Uterus (tissue), 4 donors: ENCODE measurements at places on chromosomes 12 and 14.

DNA sequence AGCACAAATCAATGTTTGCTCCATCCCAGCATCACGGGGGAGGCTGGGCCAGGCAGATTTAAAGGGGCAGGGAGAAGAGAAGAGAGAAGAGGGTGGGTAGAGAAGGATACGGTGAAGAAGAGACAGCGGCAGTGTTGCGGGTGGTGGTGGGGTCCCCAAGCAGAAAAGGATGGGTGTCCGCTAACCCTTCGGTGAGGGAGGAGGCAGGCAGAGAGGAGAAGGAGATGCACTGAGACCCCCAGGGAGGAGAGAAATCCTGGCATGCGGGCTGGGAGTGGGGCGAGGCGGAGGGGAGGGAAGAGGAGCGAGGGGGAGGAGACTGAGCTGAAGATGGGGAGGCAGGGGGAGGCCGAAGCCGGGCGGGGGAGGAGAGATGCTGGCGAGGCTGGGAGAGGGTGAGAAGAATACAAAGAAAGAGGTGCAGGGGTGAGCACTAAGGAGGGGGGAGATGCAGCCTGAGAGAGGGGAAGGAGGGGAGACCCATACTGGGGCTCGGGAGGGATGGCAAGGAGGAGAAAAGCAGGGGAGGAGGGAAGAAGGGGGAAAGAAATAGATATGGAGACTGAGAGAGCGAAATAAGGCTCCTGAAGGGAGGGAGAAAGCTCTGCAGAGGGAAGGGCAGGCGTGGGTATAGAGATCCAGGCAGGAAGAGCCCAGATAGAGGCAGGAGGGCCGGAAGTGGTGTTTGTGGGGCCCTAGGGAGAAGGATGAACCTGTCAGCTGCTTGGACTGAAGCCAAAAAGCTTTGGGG is at the start of gene JPH4:
Gene JPH4, minus strand, starts transcription at position 231 of the 751 bp plus-strand sequence. CDS start 1,337 bp downstream, outside the sequence.
- peak; percentile 69 for DNase-seq

DNA sequence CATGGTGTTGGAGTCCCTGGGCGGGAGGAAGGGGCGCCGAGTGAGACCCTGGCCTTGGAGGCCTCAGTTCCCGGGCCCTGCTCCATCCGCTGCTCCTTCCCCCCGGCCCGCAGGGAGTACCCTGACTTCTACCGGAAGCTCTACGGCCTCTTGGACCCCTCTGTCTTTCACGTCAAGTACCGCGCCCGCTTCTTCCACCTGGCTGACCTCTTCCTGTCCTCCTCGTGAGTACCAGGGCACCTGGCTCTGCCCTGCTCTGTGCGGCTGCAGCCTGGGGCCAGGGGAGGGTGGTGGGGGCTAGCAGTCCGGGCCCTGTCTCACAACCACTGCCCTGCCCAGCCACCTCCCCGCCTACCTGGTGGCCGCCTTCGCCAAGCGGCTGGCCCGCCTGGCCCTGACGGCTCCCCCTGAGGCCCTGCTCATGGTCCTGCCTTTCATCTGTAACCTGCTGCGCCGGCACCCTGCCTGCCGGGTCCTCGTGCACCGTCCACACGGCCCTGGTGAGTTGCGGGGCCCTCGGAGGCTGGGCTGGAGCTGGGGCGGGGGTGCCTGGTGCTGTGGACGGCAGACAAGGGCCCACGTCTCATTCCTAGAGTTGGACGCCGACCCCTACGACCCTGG is 7.0 kb downstream of the NOC4L start:
- no peak for DNase-seq

DNA sequence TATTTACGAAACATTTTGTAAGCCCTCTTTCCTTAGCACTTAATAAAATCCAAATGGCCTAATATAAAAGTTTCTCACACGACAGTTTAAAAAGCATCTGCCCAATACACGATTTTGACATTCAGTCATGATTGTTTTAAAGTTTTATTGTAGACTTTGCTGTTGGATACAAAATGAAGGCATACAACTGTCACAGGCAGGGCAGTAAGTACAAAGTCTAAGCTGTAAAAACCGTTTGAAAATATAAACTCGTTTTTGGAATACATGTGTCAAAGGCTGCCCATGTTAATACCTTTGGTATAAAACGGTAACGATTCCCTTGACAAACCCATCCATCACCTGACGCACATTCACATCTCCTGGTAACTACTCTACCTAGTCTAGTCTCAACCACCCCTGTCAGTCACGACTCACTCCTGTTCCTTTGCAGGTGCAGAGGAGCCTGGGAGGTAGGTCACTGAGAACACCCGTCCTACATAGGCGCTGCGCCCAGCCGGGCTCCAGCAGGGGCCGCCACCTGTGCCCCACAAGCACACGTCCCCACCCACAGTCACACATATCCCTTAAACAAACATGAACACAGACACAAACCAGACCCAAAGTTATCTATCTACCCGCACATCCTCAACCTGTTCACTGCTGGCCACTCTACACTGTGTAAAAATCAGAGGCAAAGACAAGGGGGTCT is 27.1 kb downstream of the KCTD10 start:
- DNase-seq, result no peak

GRCh38 chr12:102118874-102119273 is 1.0 kb downstream of the NUP37 start:
- no peak for DNase-seq

DNA sequence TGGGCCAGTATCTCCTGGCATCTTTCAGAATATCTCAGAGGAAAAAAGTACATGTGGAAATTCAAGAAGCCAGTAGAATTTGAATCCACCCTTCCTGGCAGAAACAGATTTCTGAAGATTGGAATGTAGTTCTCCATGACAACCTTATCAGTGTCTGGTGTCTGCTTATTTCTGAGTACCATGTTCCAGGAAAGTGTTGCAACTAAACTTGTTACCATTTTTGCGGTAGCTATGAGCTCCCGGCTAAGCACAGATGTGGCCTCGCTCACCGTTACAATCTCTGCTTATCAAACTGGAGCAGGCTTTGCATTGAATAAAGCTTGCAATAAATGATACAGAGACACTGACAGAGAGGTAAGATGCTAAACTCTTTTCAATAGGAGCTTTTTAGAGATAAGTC is 13.0 kb upstream of the ITPR2 start:
- no peak for DNase-seq

GRCh38 chr14:96197969-96198368 is 6.7 kb upstream of the BDKRB2 start:
- no peak for DNase-seq

DNA sequence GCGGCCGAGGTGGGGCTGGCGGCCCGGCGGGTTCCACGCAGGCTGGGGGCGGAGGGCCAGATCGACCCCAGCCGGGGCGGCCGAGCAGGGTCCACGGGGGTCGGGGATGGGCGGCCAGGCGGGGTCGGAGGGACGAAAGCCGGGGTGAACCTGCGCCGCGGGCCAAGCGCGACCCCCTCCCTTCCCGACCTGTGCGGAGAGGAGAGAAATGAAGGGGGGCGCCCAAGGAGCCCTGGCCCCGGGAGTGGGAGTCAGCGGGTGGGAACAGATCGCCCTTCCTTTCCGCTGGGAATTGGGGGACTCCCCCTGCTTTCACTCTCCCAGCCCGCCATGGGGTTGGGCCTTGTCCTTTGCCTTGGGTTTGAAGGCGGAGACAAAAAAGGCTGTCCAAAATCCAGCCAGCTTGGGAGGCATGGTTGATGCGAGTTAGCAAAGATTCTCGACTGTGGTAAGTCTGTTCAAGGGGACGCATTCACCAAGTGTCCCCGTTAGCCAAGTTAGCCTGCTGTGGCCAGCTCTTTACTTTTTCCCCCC is 559 bp upstream of the CKAP4 start:
- peak; percentile 71 for DNase-seq

GRCh38 chr12:4974217-4974616 is 64.5 kb downstream of the KCNA1 start:
- DNase-seq, result no peak

GRCh38 chr12:23361971-23362370 is 587.5 kb downstream of the SOX5 start:
- DNase-seq, result no peak

DNA sequence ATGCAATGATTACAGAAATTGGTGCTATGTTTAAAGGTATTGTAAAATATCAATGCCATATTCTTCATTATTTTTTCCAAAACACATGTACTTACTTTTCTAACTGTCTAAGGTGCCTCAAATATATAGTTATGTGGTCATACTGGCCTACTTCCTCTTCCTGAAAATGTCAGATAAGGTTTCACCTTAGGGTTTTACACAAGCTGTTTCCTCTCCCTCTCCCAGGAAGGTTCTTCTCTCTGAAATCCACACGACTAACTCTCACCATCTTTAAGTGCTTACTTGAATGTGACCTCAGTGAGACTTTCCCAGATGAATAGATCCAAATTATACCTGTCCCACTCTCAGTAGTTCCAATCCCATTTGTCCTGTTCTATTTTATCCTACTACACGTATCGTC is 11.6 kb upstream of the CLEC4D start:
- DNase-seq, result no peak

DNA sequence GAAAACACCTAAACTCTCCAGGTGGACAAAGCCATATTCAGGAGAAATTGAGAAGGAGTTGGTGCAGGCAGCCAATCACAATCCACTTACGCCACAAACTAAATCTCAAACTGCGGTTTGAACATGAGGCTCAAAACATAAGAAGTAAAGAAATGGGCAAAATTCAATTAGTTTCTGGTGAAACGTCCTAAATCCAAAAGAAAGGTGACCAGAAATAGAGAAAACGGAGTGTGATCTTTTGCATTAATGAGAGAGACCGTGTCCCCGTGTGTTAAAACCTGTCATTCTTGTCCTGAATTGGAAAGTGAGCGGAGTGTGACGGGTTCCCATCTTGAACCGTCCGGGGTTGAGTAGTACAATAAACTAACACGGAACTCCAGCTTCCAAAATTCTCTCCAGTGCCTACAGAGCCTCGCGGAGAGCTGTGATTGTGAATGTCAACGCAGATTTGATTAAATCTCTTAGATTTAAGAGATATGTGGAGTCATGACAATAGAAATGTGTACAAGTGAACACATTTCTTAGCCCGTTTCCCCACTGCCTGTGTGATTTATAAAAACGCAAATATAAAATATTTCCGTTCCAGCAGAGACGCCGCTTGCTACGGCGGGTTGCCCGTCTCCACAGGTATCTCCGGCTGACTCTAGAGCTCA is 595 bp upstream of the METAP2 start:
- DNase-seq, result peak; percentile 25

- no peak for DNase-seq
Measured at GRCh38 chr14:23148591-23149249, 29.7 kb upstream of the CEBPE start.

DNA sequence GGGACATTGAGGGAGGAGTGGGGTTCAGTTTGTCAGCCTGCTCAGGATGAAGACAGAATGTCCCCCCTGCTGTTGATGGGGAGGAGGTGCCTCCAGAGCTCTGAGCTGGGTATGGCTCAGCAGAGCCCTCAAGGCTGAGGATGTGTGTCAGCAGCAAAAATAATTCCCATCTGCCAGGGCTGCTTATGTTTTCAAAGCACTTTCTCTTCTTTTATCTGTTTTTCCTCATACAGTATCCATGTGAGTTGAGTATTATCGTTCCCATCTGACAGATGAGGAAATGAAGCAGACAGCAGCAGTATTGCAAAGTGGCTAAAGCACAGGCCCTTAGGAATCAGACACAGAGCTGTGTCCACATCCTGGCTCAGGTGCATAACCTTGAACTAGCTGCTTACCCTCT is 94.1 kb downstream of the SLC8A3 start:
- no peak for DNase-seq

DNA sequence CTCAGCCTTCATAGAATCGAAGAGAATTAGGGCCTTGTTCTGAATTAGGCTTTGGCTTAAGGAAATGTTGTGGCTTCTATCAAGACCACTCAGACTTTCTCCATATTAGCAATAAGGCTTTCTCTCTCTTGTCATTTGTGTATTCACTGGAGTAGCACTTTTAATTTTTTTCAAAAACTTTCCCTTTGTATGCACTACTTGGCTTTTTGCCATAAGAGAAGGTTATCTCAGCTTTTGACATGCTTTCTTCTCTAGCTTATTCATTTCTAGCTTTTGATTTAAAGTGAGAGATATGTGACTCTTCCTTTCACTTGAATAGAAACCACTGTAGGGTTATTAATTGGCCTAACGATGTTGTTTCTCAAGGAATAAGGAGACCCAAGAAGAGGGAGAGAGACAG is 244.2 kb downstream of the GPHN start:
- DNase-seq, result no peak

DNA sequence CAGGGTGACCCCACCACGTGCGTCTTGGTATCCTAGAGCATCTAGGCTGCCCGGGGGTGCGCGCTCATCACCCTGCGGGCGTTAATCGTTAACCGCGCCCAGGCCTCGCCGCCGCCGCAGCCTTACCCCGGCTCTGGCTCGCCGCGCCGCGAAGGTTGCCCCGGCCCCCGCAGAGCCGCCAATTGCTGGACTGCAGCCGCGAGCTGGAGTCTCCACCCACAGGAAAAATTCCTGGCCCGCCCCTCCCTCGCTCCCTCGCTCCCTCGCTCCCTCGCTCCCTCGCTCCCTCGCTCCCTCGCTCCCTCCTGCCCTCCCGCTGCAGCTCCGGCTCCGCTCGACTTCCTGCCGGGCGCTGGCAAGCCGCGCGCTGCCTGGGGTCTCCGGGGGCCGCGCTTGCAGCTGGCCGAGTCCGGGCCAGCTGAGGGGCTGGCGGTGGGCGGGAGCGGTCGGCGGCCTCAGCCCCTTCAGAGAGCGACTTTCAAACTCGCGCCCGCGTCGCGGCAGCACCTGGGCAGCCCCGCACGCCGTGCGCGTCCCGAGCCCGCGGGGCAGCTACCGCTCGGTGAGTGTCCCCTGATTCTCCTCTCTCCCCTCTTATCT is at the start of gene PLEKHG3:
Gene PLEKHG3, plus strand, starts transcription at position 282 of the 600 bp plus-strand sequence. CDS start 23,208 bp downstream, outside the sequence.
- DNase-seq, result peak; percentile 86

DNA sequence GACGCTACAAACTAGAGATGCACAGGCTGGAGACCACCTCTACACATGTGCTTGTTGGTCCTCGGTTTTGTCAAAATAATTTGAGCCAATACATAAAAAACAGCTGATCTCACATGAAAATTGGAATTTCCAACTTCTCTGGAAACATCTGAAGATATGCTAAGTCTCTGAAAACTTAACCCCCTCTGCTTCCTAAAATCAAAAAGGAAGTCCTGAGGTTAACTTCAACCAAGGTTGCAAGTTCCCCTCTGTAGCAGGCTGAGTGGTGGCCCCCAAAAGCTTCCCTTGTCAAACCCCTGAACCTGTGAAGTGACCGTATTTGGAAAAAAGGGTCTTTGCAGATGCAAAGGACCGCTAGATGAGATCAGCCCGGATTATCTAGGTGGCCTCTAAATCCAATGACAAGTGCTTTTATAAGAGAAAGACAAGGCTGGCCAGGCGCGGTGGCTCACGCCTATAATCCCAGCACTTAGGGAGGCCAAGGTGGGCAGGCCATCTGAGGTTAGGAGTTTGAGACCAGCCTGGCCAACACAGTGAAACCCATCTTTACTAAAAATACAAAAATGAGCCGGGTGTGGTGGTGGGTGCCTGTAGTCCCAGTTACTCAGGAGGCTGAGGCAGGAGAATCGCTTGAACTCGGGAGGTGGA is 32.0 kb upstream of the VPS37B start:
- no peak for DNase-seq
